ENCODE measurements at places on chromosomes 1 and 21.

DNA sequence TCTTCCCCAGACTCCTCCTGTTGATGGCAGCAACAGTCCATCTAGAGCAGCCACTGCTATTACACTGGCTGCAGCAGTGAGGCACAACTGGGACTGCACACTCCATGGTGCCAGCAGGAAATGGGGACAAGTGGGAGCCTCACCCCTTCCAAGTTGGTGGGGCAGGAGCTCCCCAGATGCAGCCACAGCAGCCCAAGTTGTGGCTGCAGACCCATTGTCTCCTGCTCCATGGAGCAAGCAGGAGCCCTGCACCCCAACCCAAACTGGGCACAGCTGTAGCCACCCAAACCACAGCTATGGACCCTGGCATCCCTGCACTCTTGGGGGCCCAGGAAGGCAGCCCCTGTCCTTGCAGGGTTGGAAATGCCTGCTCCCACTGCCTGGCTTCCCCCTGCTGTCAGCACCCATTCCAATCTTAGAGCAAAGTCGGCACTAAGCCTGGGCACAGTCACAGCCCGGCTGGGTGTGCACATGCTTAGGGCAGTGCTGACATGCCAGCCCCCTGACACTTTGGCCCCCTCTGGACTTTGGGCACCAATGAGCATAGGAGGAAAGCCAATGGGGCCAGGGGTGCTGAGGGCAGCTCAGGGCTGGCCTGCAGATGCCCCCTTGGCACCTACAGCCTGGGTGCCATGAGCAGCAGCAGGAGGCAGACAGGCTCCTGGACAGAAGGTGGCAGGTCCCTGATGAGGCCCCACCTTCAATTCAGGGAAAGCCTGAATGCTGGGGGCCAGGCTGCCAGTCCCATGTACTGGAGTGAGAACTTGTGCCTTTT, 44.0 kb downstream of the MATN1 start:
- no peak for DNase-seq

- no peak for DNase-seq
Observed at GRCh38 chr1:157132616-157133167, 5.5 kb downstream of the ETV3 start.

- no peak for DNase-seq
Observed at GRCh38 chr1:229526695-229527094, 18.6 kb upstream of the NUP133 start.

DNA sequence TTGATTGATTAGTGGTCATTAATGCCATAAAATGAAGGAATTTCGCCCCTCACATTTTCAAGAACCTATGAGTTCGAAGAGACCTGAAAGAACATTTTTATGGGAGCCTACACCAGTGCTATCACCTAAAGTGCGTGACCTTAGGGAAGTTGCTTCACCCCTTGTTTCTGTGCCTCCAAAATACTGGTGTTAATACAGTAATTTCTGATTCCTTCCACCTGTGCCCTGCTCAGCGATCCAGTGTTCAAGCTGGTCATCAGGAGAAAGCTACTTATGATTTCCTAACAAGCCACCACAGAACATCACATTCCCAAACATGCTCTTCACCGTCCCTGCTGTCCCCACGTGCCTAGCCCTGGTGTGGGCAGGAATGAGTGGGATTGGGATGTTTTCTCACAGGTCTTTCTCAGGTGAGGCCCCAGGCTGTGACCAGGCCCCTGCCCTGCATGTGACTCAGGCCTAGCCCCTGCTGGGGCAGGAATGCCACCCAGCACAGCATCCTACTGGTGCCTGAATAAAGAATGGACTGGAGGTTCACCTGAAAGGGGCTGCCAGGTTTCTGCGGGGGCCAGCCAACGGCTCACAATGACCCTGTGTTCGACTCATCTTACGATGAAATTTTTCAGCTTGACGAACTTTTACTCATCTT, 60.3 kb downstream of the CD247 start:
- DNase-seq: no peak

- DNase-seq: no peak
Observed at GRCh38 chr21:37869661-37870060, 46.6 kb downstream of the KCNJ6 start.

All from NCI-H2171 treated with DMSO at 0.1 percent for 48 hours (cell line).